ENCODE measurements at places on chromosomes 11 and 22. TPM values are rescaled to one million over a fixed set of nuclear protein-coding genes. Genes with fewer than 3 reads are reported as not detected.

The NEU3 gene
- polyA plus RNA-seq = 1.2 TPM

The BLID gene
- polyA plus RNA-seq = not detected

The SCN4B gene
- polyA plus RNA-seq = 1.1 TPM

The CARNS1 gene
- 0.29 TPM for polyA plus RNA-seq

The CHRNA10 gene
- 1.3 TPM for polyA plus RNA-seq
